ENCODE measurements at places on chromosomes 4 and X.

DNA sequence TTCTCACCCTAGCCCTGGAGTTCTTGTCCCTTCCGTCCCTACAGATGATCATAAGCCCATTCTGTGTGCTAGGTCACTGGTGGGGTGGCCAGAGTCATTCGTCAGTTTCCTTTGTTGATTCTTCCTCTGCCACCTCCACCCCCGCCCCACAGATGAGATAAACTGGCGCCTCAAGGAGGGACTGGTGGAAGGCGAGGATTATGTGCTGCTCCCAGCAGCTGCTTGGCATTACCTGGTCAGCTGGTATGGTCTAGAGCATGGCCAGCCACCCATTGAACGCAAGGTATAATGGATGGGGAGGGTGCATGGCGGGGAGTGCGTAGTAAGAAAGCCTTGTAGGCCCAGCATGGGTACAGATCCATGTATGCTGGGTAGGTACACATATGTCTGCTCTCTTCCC, 6.4 kb downstream of the USP11 start:
- DNase-seq = no peak

- no peak for DNase-seq
These were observed 1157.4 kb downstream of the FAM133A start for GRCh38 chrX:94831364-94831763.

DNA sequence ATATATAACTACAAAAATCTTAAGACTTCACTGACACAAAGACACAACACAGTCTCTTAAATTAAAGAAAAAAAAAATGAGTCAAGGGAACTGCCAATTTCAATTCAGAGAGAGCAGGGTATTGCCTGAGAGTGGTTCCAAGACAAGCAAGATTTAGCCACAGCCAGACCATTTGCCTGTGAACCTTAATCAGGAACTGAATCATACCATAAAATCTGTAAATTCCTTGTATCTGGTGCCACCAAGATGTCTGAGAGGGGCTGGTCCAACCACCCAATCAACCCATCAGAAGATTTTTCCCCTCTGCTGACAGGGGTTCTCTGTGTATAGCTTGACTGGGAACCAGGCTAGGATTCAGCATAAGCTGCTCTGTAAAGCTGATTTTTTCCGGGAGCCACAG, 159.2 kb downstream of the CPEB2 start:
- DNase-seq = no peak

DNA sequence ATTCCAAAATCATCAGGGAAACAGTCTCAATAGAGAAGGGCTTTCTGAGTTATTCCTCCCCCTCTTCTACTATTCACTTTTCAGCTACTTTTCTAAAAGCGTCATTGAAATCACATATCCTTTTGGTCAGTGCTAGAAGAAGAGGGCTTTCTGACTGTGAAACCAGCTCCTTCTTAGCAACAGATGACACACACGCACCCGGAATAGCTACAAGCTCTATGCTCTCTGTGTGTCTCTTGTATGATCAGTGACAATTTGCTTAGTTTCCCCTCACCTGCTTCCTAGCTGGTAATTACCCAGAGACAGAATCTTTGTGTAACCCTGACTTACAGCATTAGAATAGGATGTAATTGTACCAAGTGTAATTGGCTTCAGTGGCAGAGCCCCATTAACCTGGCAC, 268.1 kb upstream of the SLITRK2 start:
- no peak for DNase-seq

- DNase-seq = no peak
These were observed 187.7 kb upstream of the TAPT1 start for GRCh38 chr4:16413814-16414555.

DNA sequence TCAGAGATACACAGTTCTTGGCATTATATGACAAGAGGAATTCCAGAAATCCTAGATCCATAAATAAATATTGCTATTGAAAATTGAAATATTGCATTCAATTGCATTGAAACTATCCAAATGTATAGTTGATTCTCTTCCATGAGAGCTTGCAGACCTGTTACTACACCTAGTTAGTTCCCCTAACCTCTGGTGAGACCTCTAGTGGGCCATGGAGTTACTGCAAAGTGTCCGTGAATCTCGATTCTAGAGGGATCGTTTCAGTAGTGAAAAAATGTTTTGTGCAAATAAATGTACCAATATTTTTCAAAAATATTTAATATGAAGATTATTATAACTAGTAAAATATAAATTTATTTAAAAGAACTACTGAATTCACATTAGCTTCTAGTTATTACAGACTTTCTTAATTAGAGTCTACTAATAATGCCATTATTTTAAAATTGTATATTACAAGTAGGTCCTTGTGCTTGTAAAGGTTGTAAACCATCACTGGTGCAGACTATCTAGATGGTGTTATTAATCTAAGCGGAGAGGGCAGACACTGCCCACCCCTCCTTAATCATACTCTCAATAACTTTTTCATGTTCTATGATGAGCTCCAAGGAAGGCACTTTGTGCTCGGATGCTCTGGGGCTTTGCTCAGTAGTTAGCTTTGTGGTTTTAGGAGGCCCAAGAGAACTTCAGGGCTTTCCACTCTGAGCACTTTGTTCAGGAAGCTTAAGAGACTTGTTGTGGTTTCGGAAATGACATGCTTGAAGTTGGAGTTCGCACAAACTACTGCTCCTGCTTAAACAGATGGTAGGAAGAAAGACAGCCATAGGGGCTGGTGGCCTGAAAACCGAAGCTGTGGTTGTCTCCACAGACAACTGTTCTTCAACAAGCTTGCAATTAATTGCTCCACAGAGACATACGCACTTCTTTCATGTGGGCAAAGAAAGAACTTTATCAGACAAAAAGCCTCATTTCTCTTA, 42.8 kb downstream of the IL21 start:
- peak; percentile 49 for DNase-seq

- no peak for DNase-seq
These were observed 378.1 kb downstream of the PDGFC start for GRCh38 chr4:156593464-156593863.

Measured in activated gamma-delta T cell treated with Interleukin-2 at 50 U/mL for 16 hours (primary cell).